Esophagus squamous epithelium (tissue), 5 donors: ENCODE measurements at places on chromosomes 13 and 19.

GRCh38 chr13:35471706-35472322, 4.7 kb downstream of the MAB21L1 start:
- no peak for DNase-seq

DNA sequence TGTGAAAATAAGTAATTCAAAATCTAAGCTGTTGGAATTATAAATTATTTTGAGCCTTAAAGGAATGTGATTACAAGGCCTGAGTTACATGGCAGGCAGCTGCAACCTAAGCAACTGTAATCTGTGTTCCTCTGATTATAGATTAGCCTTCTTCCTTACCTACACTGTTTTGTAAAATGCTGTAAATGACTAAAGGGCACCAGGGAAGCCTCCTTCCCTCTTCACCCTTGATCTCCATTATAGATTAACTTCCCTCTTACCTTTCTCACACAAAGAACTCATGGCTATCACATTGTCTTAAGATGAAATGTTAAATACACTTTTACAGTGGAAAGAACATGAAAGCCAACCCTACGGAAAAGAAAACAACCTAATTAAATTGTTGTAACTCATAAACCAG, 423.7 kb upstream of the KLF12 start:
- DNase-seq: no peak

GRCh38 chr19:35357867-35358573, at the start of gene FFAR3:
Gene FFAR3, plus strand, starts transcription at chr19:35358460. Its CDS starts 431 bp downstream, at chr19:35358891.
- DNase-seq: no peak

GRCh38 chr19:3932931-3933810, at the start of gene NMRK2:
Gene NMRK2, plus strand, starts transcription at chr19:3933069. Its CDS starts 603 bp downstream, at chr19:3933672.
- no peak for DNase-seq

- no peak for DNase-seq
Observed at GRCh38 chr19:14616407-14616806, 33.5 kb downstream of the CLEC17A start.

GRCh38 chr13:24670961-24671381, 9.2 kb upstream of the ATP12A start:
- no peak for DNase-seq

DNA sequence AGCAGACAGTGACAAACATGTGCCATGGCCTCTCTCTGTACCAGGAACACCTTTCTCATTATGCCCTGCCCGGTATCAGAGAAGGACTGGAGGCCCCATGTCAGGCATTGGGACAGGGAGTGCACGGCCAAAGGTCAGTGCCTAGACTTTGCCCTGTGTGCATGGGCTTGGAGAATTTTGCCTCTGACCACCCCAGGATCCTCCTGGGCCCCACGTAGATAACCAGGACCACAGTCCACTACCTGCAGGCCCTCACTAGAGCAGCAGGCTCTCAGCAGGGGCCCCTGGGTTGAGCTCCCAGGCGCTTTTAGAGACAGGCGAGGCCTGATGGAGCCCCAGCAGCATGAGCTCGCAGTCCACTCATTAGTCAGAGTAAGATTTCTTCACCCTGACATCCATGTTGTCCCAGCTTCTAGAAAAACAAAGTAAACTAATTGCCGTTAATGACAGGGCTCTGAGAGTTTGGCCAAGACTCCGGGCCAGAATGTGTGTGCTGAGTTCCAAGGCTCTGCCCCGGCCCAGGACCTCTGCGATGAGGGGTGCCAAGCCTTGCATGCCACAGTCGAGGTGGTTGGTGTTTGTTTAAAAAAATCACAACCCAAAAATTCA, 42.7 kb downstream of the CAPN12 start:
- DNase-seq: no peak

- no peak for DNase-seq
Observed at GRCh38 chr13:112968380-112968909, 569 bp upstream of the MCF2L start.

GRCh38 chr19:50419580-50420035, 870 bp downstream of the SPIB start:
- no peak for DNase-seq

- DNase-seq: no peak
Observed at GRCh38 chr13:104577071-104577815, 1511.0 kb upstream of the SLC10A2 start.

DNA sequence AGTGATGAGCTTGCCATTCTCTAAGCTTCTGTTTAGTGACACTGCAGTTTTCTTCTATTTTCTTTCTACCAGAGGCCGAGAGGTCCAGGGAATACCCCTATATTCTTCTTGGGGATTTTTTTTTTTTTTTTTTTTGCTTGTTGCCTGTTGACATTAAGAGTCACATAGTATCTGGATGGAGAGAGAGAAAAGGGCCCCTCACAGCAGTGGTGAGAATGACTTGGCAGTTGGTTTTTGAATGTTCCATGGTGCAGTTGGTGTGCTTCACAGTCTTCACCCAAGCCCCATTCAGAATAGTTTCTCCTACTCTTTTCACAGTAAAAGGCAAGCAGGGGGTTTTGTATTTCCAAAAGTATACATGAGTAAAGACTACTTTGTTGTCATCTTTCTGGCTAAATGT, 577.9 kb downstream of the LMO7 start:
- DNase-seq: no peak

- DNase-seq: no peak
Observed at GRCh38 chr19:1992759-1993260, 22.7 kb downstream of the BTBD2 start.

- no peak for DNase-seq
Observed at GRCh38 chr19:22545751-22546150, 88.4 kb upstream of the ZNF492 start.

GRCh38 chr13:36193151-36193855, 21.1 kb downstream of the SOHLH2 start:
- DNase-seq: no peak

GRCh38 chr19:39342647-39343305, 555 bp downstream of the SAMD4B start:
- DNase-seq: no peak

GRCh38 chr13:112618501-112618900, 30.5 kb upstream of the TUBGCP3 start:
- no peak for DNase-seq

DNA sequence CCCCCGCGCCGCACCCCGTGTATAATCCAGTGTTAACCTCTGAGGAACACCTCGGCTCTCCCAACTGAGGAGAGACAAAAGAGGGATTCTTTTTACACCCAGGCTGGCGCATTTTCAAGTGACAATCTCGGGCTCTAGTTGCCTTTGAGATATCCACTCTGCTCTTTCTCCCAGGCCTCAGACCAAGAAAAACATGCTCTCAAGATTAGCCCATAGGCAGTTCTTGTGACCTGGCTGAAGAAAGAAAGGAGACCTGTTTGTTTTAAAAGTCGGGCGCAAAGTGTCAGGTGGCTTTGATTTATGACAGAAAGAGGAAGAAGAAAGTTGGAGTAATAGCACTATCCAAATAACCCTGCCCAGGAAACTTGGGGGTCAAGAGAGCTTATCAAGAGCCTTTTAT, 27.3 kb downstream of the SHISA2 start:
- DNase-seq: no peak

GRCh38 chr13:64277097-64277496, 2861.4 kb upstream of the PCDH20 start:
- no peak for DNase-seq

- DNase-seq: no peak
Observed at GRCh38 chr13:91809161-91809560, 410.7 kb downstream of the GPC5 start.

DNA sequence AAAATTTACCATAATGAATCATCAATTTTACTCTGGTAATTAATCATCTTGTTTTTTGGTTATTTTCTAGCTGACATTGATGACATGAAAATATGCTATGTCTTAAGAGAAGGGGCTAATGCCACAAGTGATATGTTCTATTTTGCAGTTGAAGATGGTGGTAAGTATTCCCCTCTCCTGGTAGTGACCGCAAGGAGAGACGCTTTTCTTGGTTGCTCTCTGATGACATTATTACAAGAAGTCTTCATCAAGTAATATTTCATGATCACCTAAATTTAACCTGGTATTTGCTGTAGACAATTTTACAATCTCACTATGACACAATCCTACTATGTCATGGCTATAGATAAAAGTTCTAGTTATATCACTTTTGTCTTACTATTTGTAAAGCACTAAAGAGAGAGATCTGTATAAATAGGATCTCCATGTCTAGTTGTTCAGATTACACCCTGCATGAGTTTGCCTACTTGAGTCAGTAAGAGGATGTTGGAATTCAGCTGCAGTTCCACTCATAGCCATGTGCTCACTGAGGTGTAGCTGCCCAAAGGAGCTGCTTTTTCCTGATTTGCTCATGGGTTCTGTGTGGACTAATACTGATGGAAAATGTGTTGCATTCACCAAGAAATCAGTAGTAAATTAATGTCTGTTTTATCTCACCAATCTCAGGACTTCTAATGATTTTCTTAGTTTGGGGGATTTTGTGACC, 10.9 kb downstream of the FREM2 start:
- no peak for DNase-seq

GRCh38 chr13:51894239-51894638, 32.5 kb downstream of the CCDC70 start:
- no peak for DNase-seq

DNA sequence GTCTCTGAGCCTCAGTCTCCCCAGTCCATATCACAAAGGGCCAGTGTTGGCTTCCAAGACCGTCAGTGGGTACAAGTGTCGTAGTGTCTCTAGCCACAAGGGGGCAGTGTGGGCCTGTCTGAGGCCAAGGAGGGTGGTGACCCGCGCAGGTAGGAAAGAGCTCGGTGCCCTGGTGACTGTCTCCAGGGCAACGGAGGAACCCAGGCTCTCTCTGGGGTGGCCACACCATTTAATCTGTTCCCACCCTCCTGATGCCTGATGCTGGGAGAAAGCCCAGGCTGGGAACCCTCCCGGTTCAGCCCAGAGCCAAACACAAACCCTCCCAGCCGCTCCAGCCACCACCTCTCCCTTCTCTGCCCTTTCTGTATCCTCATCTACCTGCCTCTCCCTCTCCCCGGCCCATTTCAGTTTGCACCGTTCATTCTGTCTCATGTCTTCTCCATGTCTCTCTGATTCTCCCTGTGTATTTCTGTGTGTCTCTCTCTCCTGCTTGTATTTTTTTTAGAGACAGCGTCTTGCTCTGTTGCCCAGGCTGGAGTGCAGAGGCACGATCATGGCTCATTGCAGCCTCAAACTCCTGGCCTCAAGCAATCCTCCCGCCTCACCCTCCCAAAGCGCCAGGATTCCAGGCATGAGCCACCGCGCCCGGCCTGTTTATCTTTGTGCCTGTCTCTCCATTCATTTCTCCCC, 17.5 kb upstream of the MEIS3 start:
- DNase-seq: no peak
